Activated CD8-positive, alpha-beta memory T cell treated with anti-CD3 and anti-CD28 coated beads for 4 hours (primary cell): ENCODE measurements at places on chromosomes 1 and 21.

DNA sequence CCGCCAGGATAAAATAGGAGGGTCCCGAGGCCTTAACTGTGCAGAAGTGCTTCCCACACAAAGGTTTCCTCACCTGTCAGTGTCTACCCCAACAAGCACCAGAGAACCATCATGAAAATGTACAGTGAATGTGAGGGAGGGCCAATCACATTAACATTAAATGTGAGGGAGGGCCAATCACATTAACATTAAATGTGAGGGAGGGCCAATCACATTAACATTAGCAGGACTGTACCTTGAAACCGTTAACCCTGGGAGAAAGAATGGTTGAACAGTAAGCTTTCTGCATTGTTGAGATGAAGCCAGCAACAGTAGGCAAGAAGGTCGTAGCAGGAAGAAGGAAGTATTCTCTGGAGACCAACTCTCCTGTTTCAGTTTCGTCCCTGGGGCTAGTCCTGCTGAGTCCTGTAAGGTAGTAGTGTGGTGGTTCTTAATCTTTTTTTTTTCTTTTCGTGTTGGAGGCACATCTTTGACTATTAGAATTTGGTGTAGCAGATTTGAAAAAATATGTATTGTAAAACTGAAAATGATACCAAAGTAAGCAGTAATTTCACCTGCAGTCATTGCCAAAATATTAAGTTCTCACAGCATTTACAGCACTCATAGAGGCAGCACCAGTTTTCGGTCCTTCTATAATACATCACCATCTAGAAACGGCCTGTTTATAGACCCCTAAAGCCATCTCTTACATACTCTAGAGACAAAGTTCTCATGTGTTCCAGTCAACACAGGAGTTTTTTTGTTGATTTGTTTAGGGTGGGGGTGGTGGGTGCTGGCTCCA is 98.6 kb upstream of the PPP2R5A start:
- DNase-seq: no peak

DNA sequence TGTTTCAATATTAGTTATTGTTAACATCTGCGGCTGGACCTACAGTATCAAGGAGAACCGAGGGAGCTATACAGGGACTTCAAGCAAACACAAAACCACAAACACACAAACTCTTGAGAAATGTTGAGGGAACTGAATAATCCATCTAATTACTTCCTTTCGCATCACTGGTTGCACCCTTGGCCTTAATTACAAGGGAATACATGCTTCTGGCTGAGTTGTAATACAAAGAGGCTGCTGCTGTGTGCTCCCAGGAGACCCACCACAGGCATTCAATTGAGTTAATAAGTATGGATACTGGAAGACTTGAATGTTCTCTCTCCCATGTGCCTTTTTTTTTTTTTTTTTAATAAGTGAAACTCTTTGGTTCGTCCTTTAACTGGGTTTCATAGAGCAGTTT is 16.8 kb upstream of the SMYD2 start:
- DNase-seq: no peak

GRCh38 chr21:39961251-39961650 is 94.0 kb downstream of the PCP4 start:
- DNase-seq: no peak

DNA sequence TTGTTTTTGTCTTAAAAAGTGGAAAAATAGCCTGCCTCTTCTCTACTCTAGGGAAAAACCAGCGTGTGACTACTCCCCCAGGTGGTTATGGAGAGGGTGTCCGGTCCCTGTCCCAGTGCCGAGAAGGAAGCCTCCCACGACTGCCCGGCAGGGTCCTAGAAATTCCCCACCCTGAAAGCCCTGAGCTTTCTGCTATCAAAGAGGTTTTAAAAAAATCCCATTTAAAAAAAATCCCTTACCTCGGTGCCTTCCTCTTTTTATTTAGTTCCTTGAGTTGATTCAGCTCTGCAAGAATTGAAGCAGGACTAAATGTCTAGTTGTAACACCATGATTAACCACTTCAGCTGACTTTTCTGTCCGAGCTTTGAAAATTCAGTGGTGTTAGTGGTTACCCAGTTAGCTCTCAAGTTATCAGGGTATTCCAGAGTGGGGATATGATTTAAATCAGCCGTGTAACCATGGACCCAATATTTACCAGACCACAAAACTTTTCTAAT is 35.0 kb upstream of the TDRD10 start:
- no peak for DNase-seq

DNA sequence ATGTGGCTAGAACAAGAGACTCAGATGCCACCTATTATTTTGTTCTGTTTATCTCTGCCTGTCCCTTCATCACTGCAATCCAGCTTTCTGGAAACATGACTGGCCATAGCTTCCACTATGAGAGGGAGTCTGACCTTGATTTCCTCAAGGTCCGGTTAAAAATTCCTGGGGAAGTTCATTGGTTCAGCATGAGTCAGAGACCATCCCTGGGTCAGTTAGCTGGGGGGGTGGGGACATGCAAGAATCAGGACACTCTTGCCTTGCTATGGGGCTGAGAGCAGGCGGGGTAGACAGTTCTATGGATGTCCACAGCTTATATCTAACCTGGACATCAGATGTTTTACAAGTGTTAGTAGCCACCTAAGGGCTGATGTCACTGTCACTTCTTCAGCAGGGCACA is 81.1 kb downstream of the TENT5C start:
- DNase-seq: no peak

DNA sequence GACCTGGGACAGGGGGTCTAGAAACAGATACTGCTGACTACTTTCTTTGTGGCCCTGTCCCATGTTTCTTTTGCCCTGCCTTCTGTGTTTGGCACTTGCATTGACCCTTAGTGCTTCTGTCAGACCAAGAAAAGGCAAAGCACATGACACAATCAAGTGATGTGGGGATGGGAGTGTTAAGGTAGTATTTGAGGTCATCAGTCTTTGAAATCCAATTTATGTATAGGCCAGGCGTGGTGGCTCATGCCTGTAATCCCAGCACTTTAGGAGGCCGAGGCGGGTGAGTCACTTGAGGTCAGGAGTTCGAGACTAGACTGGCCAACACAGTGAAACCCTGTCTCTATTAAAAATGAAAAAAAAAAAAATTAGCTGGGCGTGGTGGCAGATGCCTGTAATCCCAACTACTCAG is 26.0 kb downstream of the SERBP1 start:
- no peak for DNase-seq

- DNase-seq: no peak
These were observed 105.1 kb upstream of the TLR5 start for GRCh38 chr1:223248001-223248769.

DNA sequence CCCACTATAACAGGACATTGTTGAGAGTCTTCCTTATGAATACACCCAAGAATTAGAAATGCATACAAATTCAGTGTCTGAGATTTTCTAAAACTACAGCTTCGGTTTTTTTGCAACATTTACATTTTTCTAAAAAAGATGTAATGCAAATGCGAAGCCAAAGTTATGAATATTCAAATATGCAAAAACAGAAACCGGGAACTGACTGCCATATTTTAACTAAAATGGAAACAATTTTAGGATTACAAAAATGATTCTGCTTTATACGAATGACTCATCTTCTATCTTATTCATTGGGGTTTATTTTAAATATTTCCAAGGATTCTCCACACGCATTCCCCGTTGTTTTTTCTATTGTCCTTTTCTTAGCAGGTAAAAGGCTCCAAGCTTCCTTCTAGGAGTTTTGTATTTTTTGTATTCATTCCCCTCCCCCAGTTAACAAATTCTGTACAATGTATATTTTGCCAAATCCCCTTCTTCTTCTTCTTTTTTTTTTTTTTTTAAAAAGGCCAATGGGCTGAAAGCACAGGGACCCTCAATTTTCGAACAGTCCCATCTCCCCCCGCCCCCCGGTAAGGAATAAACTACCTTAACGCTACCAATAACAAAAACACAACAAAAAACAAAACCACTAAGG is 1.0 kb downstream of the ARPC5 start:
- no peak for DNase-seq

GRCh38 chr1:93681101-93681988 is at the start of gene BCAR3:
BCAR3 (minus strand) TSS chr1:93681837; CDS start chr1:93674930, 6,907 bp downstream.
- no peak for DNase-seq

GRCh38 chr1:9900142-9901043 is 9.7 kb downstream of the CTNNBIP1 start:
- no peak for DNase-seq

DNA sequence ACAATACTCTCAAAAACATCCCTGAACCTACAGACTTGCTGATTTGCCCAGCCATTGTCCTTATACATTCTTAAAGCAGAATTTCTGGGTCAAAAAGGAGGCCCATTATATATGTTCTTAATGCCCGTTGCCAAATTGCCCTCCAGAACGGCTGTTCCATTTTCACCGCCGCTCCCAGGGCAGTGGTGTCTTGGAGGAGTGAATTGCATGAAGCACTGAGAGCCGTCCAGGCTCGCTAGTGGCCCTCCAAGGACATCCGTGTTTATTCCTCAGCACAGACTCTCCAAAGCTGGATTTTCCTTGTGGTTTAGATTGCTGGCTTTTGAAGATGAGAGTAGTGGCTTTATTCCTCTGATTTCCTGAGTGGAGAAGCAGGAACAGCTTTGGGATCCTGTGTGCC is 68.8 kb downstream of the FHAD1 start:
- no peak for DNase-seq

- DNase-seq: no peak
These were observed 41.3 kb downstream of the PLPPR4 start for GRCh38 chr1:99305626-99306025.

GRCh38 chr1:92927870-92928269 is 33.4 kb downstream of the DIPK1A start:
- no peak for DNase-seq
